Cardiac septum (tissue), 1 donor: ENCODE measurements at places on chromosomes 4 and X. TPM values are rescaled to one million over a fixed set of nuclear protein-coding genes. Genes with fewer than 3 reads are reported as not detected.

Gene SLITRK2
- total RNA-seq = 0.35 TPM

DNA sequence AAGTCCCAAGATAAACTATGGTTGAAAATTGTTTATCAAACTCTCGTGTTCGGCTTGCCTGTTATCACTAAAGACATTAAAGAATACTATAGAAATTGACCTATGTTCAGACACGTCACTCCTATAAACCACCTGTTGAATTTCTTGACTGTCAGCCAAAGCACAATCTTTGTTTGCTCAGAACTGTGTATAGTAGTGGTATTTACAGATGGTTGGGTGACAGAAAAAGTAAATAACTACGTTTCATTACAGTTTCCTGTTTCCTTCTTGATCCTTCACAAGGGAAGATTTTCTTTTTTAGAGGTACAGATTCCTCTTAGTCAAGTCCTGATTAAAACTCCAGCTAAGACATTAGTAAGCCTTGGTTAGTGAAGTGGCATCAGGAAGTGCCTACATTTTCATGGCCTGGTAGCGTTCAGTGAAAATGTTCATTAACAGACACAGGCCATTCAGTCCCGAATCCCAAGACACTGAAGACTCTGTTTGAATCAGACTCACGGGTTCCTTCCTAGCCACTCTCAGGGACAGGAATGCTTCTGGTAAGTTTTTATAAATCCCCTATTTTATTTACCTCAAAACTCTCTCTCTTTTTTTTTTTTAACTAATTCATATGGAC is at the start of gene SMIM31:
SMIM31 (plus strand) TSS at position 259 of the 616 bp plus-strand sequence. CDS start 16,313 bp downstream, outside the sequence.
- DNase-seq = no peak

Gene MXRA5
- 17.5 TPM for total RNA-seq

DNA sequence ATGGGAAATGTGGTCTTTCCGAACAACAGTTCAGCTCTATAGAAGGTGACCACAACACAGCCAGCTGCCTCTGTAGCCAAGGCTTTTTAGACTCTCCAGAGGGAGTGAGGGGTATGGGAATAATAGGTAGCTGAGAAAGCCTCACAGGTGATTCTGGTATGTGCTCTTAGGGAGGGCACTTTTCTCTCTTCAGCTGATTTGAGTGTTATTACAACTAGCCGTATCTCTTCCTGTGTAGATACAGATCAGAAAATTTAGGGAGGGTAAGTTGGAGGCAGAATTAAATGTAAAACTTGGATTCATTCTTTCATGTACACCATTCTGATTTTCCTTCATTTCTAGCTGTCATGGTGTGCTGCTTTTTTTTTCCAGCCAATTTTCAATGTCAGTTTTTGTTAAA is 154.9 kb downstream of the BMPR1B start:
- no peak for DNase-seq

- no peak for DNase-seq
These were observed 75.3 kb downstream of the DCUN1D4 start for GRCh38 chr4:51918251-51918650.

DNA sequence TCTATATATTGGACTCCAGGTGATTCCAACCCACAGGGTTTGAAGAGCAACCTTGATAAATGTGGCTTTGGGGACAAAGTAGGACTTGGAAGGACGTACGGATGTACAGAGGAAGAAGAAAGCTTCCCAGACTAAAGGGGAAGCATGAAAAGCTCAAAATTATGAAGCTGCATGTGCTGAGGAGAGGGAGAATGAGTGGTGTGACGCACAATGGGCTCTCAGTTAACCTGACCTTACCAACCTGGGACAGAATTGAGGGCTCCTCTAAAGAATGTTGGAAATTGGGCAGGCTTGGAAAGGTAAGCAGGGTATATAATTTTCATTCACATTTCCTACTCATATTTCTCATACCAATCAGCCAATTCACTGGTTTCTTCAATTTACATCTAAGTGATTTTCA is 10.5 kb upstream of the TIGD2 start:
- no peak for DNase-seq

GRCh38 chrX:149762696-149763614 is 10.9 kb upstream of the HSFX1 start:
- peak; percentile 46 for DNase-seq

Gene GYG2
- 1.3 TPM for total RNA-seq

GRCh38 chr4:38730830-38731646 is 51.8 kb downstream of the TLR10 start:
- DNase-seq = peak; percentile 94

Gene PRICKLE3
- total RNA-seq = 10.3 TPM

- DNase-seq = no peak
These were observed 5.1 kb downstream of the UPRT start for GRCh38 chrX:75278991-75279390.

DNA sequence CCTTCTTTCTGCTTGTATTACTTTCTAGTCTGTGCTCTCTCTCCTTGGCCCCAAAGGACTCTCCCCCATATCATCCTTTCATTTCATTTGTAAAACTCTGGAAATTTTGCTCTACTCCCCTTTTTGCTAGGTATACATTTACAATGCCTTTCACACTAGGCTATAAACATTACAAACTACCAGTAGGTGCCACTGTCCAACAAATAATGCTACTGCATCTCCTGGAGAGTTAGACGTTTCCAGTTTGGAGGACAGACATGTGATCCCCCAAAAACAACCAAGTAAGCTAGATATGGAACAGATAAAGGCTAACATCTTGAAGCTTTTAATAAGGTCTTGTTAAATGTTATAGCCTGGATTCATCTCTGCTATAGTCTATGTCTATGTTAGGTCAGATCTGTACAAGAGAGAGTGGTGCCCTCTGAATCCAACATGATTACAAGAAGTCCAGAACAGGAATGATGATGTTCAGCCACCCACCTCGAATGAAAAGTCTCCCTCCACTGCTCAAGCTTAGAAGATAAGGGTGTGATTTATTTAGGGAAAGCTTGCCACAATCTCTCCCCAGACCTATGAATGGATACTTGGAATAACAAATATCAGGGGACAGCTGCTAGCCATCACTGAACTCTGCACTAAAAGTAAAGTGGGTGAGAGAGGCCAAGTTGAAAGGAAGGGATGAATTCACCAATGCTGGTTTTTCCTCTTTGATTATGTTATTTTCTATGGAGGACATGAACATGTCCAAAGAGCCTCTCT is 14.3 kb downstream of the CBR4 start:
- DNase-seq = no peak

DNA sequence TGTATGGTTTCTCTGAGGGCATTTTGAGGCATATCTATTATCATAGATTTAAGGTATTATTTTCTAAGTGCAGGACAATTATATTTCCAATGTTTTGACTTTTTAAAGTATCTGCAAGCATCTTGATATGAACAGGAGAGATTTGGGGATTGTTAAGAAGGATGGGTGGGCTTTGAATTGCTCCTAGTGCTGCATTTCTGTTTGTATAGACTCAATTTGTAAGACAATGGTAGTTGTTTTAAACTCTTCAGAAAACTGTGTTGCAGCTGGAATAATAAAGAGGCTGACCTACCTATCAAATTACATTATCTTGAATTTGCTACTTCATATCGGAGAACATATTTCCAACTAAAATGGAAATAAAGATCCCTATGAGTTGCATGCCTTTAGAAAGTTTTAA is 570.3 kb downstream of the ADGRL3 start:
- DNase-seq = no peak

Gene USP17L11
- total RNA-seq = not detected

Gene CD38
- total RNA-seq = 0.92 TPM

DNA sequence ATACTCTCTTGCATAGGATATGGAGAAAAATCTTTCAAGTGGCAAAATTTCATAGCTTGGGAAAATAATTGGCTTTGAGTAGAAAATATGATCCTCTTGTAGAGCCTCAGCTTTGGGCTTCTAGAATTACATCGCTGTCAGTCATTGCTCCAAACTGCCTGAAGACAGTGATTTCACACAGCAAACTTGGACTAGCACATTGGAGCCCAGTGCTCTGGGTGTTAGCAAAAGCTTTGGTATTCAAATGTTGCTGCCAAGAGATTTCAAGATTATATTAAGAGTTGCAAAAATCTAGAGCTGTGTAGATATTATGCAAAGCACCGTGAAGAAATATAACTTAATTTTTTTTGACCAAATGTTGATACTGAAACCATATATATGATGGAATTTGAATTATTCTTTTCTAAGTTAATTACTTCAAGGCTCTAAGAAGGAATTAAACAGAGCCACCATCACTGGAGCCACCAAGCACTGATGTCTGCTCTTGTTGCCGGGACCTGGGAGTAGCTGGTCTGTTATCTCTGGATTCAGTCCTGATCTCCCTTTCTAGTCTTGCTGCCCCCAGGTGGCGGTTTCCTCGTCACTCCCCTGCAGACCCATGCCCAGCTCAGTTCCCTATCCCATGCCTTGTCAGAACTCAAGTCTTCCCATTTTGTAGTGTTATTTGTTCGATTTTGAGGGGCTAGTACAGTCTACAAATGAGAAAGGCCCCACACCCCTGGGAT is 260.7 kb upstream of the SFRP2 start:
- no peak for DNase-seq

Gene ASB5
- total RNA-seq = 3.8 TPM

Gene LEF1
- 4.5 TPM for total RNA-seq

DNA sequence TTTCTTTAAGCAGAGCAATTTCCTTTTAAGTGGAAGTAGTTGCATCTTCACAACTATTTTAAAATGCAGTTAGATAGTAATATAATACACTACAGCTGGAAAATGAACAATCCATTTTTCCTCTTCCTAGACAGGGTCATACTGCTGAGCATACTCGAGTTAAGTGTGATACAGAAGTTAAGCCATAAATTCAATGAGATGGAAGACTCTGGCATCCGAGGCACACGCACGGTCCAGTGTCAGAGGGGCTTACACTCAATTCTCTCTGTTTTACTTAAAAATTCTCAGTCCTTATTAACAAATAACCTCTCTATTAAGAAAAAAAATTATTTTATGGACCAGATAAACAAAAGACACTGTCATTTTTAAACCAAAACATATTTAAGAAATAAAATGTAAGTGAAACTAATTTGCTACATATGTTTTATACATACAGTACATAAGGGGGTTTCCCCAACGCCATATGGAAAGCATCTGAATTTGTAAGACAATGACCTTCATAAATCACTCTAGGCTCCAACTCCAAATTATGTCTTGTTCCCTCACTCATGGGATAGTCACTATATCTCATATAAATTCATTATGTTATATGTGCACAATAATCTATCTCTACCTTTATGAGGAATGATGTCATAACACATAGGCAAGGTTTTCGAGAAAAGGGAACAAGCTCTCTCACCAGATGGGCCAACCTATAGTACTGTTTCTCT is 315.3 kb downstream of the PAPSS1 start:
- no peak for DNase-seq

DNA sequence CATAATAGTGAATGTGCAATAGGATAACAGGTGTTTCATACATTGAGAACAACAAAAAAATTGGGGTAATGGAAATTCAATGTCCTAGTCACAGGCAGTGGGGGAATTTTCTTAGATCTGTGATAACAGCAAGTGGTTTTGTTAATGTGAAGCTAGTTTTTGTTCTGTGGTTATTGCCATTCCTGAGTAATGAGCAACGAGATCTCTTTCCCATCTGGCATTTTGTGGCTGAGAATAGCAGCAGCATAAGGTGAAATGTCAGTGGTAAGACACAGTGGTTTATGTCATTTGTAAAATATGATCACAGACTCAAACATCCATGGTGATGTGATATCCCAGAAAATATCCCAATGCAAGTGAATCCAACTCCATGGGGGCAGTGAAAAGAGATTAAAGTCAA is 497.5 kb downstream of the KCNIP4 start:
- DNase-seq = no peak

DNA sequence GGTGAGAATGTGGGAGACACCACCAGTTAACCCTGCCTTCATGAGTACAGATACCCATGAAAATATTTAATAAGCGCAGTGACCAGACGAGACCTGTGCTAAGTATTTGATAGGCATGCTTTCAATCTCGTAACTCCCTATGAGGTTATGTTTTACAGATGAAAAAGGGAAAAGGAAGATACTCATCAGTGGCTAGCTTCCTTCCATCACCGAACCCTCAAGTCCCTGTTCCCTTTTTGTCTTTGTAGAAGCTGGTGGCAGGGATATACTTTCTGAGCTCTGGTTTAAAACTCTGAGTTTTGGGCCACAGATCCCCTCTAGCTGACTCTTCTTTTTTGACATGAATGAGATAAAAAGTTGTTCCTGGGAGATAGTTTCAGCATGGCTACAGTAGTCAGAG is 26.3 kb downstream of the AFF1 start:
- no peak for DNase-seq

Gene USP27X
- 2.3 TPM for total RNA-seq

Gene GPC3
- 1.6 TPM for total RNA-seq

Gene UGT2B17
- total RNA-seq = not detected

GRCh38 chr4:149972407-149972806 is 105.8 kb upstream of the DCLK2 start:
- DNase-seq = no peak

Gene F8A1
- 31.1 TPM for total RNA-seq

DNA sequence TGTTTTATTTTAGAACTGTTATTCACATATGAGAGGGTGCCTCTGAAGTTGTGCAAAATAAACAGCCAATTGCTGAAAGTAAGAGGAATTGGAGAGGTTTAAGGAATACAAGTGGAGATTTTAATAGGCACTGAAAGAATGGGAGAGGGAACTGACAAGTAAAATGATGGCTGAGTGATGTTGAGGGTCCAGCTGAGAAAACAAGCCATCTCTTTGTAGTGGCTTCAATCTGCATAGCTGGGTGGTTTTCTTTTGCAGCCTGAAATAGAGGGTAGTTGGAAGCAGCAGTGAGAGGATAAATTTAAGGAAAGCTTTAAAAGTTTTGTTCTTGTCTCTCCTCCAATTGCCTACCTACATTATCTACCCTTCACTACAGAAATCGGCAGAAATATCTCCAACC is 106.7 kb upstream of the DGKK start:
- DNase-seq = no peak

Gene KLHL13
- total RNA-seq = 15.5 TPM

Gene PPEF2
- not detected for total RNA-seq

GRCh38 chrX:139158256-139158655 is 372.3 kb upstream of the F9 start:
- DNase-seq = no peak

Gene PCDH18
- total RNA-seq = 4.9 TPM

GRCh38 chrX:11629593-11630211 is 36.0 kb downstream of the ARHGAP6 start:
- no peak for DNase-seq

Gene GLRA3
- total RNA-seq = not detected

GRCh38 chr4:124596816-124597215 is 115.7 kb downstream of the ANKRD50 start:
- DNase-seq = no peak

- DNase-seq = no peak
These were observed 270.3 kb upstream of the HS3ST1 start for GRCh38 chr4:11698846-11699590.

- no peak for DNase-seq
These were observed 331.5 kb upstream of the PABPC4L start for GRCh38 chr4:134533068-134533467.

DNA sequence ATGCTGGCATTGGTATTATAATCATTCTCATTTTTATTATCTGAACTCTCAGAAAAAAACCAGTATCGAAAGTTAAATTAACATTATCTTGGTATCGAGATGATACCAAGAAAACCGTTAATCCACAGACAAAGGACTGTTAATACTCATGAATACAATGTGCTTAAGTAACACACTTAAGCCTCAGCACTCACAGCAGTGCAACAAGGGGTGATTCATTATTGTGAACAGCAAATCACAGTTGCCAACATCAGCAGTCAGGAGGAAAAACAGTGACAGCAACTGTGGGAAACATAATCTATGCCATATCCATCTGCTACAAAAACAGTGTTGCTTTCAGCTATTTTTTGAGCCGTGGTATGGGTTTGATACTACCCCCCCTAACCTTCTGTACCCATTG is 210.9 kb upstream of the ATOH1 start:
- DNase-seq = no peak

Gene GLUD2
- 1.6 TPM for total RNA-seq
